DMS53 (cell line): ENCODE measurements at places on chromosomes 2 and 18.

- peak; percentile 33 for DNase-seq
Observed at GRCh38 chr2:237289139-237289538, 124.8 kb downstream of the COL6A3 start.

DNA sequence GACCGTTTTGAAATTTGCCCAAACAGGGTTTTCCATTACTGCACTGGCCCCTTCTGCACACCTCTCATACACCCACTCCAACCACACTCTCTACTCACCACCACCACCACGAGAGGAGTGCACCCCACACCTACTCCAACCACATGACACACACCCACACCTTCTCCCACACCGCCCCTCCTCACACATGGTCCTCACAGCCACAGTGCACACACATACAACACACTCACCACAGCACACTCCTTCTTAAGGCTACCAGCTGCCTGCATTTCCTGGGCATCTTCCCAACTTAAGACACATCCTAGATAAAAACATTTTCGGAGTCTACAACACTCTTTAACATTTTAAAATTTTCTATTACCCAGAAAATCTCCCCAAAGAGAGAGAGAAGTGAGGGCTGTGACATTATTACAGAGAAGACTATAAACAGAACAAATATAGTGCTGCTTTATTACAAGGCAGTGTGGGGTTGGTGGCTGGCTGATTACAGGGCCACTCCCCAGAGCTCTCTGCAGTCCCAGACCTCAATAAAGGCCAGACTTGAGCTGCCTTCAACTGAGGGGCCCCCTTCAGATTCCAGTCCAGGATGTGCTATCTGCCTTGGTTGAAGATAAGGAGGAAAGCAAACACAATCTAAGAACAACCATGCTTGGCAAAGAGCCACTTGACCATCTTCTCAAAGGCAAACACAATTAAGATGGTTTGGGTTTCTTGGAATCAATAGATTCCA lies 36.1 kb downstream of the NHEJ1 start:
- no peak for DNase-seq

DNA sequence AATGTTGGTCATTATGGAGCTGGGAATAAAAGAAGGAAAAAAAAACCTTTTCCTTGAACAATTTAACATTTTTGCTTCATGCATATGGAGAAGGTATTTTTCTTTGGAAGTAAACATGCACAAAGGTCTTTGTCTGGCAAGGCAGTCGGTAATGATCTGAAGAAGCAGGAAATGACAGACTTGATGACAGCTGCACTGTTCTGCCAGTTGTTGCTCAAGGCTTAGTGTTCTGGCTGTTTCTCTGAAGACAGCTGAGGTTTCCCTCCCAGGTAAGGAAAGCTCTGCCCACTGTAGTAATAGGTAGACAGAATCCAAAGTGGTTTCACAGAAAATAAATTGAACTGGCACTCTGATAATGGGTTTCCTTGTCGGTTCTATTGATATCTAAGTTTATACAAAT lies 308.4 kb upstream of the GCFC2 start:
- peak; percentile 33 for DNase-seq

DNA sequence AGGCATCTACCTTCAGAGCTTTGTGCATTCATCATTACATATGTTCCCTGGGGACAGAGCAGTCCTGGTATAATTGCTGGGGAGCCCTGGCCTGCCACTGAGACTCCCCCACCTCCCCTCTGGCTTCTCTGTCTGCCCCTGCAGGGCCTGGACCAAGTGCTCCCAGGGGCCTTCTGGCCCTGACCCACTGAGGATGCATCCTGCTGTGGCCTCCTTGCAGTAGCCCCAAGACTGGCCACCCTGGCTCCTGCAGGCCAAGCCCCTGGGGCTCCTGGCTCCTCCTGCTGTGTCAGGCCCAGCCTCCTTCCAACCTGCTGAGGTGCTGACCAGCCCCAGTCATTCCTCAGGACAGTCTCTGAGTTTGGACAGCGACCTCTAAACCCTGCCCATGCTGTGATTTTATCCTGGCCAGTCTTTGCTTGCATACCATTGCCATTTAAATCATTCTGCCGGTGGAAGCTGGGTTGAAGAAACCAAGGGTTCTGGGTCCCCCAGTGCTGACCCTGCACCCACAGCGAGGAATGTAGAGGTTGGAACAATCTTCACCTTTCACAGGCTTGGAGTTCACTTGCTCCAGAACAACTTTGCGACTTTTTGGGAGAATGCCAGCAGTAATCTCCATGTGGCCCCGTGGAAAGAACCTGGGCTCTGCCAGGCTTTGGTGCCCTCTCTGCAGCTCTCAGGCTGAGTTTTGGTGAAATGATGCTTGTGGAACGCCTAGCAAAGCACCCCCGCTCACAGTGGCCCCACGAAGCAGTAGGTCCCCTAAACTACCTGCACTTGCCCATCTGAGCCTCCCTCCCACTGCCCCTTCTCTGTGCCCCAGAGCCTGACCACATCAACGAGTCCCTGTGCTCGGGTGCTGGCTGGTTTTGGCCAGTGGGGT lies 167.3 kb upstream of the GLI2 start:
- no peak for DNase-seq

DNA sequence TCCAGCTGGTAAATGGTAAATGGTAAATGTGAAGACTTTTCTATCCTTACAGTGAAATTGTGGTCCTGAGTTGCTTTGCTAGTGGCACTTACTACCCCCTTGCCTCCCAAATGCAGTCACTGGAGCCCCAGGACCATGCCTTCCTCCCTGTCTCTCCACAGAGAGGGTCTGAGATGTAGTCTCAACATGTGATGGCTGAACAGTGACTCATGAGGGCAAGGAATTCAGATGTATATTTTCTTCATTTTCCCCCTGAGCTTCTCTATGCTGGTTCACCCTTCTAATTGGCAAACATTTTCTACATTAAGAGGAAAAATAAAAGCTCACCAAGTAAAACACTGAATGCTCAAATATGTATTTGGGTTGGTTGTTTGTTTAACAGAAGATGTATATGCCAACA lies 232.0 kb downstream of the SH3BP4 start:
- no peak for DNase-seq

GRCh38 chr2:50401772-50402653 lies 629.9 kb downstream of the NRXN1 start:
- DNase-seq = peak; percentile 76

- DNase-seq = no peak
Observed at GRCh38 chr2:217077831-217078407, 218.1 kb upstream of the TNP1 start.

DNA sequence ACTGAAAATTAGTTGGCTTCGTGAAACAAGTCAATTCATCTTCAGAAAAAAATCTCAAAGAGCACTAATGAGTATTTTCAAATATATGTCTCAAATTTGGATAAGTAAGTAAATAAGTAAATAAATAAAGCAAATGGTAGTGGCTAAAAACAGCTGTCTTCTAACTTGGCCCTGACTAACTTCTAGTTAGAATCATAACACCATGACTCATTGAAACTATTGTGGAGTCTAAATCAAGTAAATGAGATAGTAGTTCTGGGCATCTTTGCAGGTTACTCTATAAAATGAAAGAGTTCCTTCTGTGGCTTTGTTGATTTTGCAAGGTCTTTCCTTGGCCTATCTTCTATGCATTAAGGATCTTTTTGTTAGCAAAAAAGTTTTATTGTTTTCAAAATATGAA lies 110.7 kb downstream of the SLC8A1 start:
- DNase-seq = no peak

GRCh38 chr2:26033270-26033817 lies 540 bp upstream of the RAB10 start:
- DNase-seq = peak; percentile 97

DNA sequence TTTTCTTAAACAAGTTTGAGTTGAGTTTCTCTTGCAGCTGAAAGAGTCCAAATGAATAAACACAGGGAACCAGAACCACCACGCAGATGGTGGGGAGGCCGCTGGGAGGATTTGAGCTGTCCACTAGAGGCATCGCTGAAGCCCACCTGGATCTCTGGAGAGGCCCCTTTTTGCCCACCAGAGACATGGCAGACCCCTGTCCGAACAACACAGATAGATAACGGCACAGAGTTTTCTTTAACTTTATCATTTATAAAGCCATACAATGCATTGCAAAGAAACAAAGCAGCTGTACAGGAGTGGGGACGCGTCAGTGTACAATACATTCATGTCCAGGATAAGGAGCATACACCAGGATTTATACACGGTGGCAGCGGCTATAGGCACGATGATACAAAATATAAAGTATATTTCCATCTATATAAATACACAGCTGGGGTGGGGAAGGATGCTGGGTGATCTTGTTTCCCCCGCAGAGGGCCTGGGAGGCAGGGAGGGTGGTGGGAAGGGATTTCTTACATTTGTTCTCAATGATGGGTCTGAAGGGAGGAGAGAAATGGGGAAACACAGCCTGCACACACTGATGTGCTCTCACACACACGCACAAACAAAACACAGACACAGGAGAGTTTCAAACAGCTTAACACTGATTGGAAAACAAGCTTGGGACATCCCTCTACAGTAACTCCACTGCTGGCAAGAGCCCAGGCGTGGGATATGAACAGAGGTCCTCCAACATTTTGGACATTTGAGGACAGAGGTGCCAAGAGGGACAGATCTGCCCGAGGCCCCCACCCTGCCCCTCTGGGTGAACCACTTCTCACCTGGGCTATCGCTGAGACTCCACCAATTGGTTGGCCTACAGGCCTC lies 203.0 kb downstream of the TNS1 start:
- no peak for DNase-seq

- no peak for DNase-seq
Observed at GRCh38 chr2:215019085-215019484, 119.3 kb downstream of the ABCA12 start.

- DNase-seq = no peak
Observed at GRCh38 chr2:23445450-23445868, 60.5 kb downstream of the KLHL29 start.

GRCh38 chr2:218022851-218023530 lies 20.2 kb upstream of the TNS1 start:
- no peak for DNase-seq

GRCh38 chr18:75110311-75110710 lies 98.6 kb downstream of the PTGR3 start:
- DNase-seq = no peak

GRCh38 chr2:12270876-12271588 lies 445.7 kb upstream of the TRIB2 start:
- DNase-seq = no peak

- DNase-seq = no peak
Observed at GRCh38 chr18:40832362-40832761, 1122.7 kb upstream of the PIK3C3 start.

GRCh38 chr2:71069376-71069775 lies 928 bp downstream of the NAGK start:
- no peak for DNase-seq

DNA sequence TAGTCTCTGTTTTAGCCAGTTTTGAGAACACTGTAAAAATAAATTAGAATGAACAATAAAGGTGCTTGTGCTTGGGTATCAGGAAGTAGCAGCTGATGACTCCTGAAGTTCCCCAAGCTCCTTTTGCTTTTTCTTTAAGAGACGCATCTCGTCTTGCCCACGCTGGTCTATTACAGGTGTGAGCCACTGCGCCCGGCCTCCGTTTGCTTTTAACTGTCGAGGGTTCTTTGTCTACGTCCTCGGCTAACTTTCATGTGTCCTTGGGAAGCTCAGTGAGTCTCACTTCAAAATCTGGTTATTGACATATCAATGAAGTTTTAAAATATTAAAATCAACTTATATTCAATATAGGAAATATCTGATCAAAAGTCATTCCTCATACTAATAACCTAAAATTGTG lies 246.5 kb downstream of the FBXO15 start:
- DNase-seq = no peak

- peak; percentile 5 for DNase-seq
Observed at GRCh38 chr2:227932403-227932802, 61.0 kb downstream of the DAW1 start.

DNA sequence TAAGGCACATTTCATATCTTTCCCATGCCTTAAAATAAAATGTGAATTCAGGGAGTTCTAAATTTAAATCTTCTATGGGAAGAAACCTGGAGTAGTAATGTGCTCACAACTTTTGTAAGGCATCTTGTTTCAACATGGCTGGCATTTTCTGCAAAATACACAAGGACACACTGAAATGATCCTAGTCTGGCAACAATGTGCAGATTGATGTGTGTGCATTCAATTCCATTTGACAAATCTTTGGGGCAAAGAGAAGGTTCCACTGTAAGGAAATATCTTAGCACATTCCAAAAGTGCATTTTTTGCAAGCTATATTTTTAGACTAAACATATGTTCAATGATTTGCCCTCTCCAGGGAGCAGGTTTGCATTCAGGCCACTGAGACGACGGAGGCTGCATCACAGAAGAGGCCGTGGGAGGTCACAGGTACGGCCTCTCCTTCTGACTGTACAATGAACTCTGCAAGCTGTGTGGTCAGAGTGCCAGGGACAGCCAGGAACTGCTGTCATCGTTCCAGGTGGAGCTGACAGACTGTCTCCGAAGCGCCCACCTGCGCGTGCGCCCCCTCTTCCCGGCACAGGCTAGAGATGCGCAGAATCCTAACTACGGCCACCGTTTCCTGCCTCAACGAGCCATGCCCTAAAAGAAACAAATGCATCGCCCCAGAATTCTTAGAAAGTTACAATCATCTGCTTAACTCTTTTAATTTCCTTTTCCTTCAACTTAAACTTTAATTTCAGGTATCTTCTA lies 149.2 kb upstream of the POU3F3 start:
- no peak for DNase-seq

GRCh38 chr2:31075941-31076590 lies 62.2 kb downstream of the GALNT14 start:
- no peak for DNase-seq

DNA sequence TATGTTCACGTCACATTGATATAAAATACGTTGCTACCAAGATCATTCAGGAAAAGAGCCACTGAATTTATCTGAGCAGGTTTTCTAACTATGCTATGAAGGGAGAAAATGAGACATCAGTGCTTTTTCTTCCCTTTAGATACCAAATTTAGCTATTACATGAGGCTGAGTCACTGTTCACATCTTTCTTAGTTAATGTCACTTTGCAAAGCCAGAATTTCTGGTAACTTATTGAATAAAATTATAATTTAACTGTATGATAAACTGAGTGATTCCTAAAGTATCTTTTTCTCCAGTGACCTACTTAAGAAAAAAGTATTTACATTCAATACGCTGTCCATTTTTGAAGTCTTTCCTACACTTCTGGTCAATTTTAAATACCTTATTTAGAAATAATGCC lies 22.7 kb downstream of the C1D start:
- DNase-seq = no peak

DNA sequence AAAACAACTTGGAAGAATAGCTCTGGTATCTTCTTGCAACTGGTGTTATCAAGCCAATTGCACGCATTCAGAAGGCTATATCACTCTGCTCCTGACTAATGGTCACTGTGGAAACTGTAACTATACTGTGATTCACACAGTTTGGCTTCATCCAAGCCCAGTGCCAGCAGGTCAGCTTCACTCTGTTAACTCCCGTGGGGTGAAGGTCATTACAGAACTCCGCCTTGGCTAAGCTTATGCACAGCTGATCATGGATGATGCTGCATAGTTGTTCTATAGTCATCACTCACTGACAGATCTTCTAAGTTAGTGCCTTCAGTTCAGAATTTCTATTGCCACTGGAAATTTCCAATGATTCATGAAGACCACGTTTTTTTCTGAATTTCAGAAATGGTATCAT lies 497.2 kb upstream of the NETO1 start:
- no peak for DNase-seq

GRCh38 chr2:232781765-232782164 lies 5.4 kb upstream of the KCNJ13 start:
- peak; percentile 3 for DNase-seq

- peak; percentile 9 for DNase-seq
Observed at GRCh38 chr2:60260639-60261296, 292.7 kb downstream of the BCL11A start.
